ENCODE measurements at places on chromosomes 2 and 18.

DNA sequence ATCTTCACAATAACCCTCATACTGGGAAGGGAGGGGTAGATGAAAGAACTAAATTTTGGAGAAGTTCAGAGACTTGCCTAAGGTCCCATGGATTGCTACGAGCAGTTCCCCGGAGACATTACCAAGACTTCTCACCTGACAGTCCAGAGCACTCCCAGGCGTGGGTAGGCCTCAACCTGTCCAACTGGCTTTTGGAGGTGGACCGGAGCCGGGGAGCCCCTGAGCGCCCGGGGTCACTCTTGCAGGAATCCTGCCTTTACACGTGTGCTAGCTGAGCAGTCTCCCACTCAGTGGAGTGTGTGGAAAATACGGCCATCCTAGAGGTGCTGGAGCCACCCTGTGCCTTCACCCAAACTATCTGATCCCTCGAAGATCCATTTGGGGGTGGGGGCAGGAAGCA lies 8.0 kb downstream of the POMC start:
- no peak for DNase-seq

DNA sequence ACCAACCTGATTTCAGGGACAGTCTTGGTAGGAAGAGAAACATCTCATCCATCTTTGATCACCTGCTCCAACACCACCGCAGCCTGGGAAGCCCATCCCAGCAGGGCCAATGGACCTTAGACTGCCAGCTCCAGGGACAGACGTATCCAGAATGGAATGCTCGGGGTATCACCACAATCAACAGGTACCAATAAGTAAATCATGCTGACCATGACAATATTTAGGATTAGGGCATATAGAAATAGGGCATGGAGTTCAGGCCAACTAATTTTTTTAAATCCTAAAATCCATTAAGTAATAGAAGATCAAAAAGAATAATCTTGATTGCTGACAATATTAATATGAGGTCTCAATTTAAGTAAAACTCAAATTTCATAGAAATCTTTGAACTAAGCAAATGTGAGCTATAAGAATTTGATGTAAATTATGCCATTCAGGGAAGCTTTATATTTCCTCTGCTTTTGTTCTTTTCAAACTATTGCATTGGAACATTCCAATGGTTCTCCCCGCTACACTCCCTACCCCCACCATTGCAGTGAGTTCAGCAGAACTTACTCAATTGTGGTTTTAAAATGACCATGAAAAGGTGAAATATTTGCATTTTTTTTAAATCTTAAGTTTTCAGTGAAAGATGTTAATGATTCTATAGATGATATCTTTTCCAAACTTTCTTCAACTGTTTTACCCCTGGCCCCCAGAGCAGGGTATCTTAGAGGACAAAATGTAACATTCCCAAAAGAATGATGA lies 138.6 kb downstream of the DNER start:
- DNase-seq, result no peak

GRCh38 chr2:164554487-164554886 lies 66.8 kb downstream of the GRB14 start:
- DNase-seq, result no peak

GRCh38 chr2:164542581-164543021 lies 78.7 kb downstream of the GRB14 start:
- DNase-seq, result no peak

- no peak for DNase-seq
Measured at GRCh38 chr2:240164586-240164985, 24.1 kb upstream of the OTOS start.

DNA sequence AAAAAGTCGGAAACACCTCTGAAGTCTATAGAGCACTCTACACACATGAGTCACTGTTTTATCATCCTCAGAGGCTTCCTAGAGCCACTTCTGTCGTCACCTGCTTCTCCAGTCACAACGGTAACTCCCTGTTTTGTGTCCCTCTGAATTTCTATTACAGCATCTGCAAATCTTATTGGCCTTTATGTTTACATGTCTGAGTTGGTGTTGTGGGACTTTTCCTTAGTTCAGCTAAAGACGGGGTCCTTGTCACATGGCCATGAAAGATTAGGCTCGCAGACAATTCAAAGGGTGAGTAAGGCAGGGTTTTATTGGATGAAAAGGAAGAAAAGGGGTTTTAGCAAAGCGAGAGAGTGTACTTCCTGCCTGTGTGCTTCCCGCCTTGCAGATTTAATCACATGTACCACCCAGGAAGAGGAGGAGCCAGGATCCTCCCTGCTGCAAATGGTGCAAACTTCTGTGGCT lies 185.6 kb downstream of the LPIN1 start:
- DNase-seq, result no peak

DNA sequence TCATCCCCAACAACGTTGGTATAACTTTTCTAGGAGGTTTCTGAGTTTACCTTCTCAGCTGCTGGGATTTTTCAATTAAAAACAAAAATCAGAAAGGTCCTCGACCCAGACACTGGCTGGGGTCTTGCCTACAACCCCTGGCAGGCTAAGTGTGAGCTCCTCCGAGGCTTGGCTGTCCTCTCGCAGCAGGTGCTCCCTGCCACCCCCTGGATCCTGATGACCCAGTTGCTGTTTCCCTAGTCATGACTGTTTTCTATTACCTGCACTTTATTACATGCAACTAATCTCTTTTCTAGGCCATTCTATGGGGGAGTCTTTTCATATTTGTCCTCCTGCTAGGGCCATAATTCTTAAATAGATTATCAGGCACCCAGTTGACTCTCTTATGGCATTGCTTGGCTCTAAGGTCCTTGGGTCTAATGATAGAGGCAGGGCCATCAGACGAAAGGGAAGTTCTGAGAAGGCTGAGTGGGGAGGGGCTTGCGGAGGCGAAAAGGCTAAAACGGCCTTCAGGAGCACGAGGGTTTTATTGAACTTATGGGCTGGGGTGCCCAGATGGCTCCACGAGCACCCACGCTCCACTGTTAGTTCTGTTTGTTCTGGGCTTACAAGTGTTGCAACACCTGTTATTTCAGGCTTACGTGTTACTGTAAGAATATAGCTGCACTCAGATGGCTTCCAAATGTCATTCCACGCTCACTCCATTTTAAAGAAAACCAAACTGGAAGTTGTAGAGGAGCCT lies 166.0 kb downstream of the NCK2 start:
- DNase-seq, result no peak

GRCh38 chr18:9994026-9994570 lies 80.3 kb downstream of the VAPA start:
- DNase-seq, result no peak

DNA sequence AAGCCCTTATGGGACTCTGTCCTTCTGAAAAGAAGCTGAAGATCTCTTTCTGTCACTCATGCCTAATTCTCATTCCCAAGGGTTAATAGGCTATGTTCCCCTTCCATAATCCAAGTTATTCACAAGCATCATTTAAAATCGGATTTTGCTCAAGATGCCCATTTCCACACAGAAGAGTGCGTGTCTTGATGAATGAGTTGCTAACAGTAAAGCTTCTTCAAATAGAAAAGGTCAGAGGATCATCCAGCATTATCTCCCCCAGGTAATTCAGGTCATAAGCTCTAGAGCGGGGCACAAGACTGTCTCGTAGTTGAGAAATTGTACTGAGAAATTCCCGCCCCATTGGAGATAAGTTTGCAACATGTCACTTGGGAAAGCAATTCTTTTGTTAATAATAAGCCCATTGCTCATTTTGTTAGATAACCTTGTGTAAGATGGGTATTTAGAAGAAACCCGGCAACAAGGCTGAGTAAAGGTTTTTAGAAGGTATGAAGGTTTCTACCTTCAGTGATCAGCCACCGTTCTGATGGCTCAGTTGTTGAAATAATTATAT lies 290.7 kb upstream of the EPAS1 start:
- no peak for DNase-seq

DNA sequence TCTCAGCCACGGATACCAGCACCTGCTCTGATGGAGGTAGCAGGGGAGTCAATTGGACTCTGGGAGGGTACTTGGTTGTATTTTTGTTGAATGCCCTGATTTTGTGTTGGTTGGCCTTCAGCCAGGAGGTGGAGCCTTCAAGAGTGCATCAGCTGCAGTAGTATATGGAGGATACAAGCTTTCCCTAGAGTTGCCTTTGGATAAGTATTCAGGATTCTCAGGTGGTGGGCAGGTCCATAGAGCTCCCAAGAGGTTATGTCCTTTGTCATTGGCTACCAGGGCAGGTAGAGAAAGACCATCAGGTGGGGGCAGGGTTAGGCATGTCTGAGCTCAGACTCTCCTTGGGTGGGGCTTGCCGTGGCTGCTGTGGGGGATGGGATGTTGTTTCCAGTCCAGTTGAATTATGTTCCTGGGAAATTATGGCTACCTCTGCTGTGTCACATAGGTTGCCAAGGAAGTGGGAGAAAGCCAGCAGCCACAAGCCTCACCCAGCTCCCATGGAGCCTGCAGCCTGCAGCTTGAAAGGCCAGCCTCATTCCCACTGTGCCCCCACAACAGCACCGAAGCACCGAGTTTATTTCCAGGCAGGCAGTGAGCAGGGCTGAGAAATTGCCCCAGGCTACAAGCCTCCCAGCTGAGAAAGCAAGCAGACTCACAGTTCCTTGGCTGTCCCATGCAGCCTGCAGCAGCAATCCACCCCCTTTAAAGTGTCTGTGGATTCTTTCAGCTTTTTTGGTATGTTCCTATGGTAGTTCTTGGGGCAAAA lies 38.6 kb upstream of the CHST9 start:
- no peak for DNase-seq

DNA sequence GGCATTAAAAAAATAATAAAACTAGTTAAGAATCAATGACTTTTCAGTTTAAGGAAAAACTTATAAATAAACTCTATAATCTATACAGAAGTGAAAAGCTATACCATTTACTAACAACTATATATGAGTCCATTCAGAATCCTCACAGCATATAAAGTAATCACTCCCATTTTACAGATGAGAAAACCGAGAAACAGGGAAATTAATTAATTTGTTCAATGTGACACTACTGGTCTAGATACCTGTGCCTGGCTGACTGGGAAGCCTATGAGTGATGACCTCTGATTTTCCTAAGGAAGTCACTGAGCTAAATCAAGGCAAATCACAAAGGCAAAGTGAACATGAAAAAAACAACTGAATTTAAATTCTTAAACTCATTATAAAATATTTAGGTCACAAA lies 99.5 kb upstream of the RNU4ATAC start:
- DNase-seq, result no peak

DNA sequence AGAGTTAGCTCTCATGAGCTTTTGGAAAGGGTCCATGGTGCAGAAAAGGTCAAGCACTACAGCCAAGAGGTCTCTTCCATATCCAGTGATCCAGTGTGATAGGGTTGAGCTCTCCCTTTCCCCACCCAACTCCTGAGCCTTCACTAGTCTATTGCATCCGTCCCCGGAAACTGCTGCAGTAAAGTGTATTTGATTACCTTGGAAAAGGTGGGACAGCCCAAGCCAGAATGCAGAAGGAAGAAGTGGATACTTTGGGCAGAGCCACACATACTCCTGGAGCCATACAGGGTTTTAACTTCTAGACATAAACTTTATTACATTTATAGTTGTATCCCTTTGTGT lies 3.6 kb downstream of the PNKD start:
- DNase-seq, result no peak

DNA sequence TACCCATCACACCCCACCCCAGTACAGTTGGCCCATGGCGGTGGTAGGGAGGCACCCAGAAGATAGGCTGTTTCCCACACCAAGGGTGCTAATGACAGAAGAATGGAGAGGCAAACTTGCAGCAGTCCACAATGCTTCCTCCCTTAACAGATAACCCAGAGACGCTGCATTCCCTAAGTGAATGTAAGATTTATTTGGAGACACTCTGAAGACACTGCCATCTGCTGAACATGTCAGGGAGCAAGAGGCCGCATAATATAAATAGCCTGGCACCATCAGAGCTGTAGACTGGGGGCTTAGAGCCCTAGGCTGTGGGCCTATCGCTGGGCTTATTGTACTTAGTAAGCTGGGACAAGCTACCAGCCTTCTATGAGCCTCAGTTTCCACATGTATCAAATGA lies 2.2 kb upstream of the IWS1 start:
- no peak for DNase-seq

DNA sequence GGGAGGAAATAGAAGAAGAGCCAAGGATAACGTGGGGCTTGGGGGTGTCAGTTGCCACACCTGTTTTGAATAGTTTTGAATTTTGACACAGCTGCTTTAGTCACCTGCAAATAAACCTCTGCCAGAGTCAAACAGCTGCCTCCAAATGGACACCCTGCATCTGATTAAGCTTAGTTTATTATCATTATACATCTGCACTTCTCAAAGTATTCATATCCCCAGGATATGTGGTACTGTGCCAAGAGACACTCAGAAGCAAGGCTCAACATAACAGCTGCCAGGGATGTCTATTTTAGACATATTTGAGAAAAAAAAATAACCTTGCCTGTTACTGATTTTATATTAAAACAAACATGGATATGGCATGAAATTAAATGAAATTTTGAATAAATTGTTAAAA lies 122.5 kb upstream of the WDR75 start:
- DNase-seq, result no peak

DNA sequence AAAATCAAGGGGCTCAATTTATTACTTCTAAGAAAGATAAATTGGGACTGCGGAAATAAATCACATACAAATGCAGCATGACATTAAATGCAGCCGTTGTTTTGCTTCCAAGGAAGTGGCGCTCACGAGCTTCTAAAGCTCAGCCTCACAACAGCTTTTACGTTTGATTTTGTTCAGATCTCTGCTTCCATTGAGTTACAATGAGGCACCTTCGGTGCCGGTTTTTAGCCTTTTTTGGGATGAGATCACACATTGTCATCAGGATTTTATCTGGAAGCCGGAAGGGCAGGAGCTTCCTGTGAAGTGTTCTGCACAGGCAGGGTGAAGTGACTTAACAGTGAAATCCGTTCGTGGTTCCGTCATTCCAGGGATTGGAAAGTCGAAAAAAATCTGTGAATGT lies 209.8 kb downstream of the DCDC2C start:
- no peak for DNase-seq

DNA sequence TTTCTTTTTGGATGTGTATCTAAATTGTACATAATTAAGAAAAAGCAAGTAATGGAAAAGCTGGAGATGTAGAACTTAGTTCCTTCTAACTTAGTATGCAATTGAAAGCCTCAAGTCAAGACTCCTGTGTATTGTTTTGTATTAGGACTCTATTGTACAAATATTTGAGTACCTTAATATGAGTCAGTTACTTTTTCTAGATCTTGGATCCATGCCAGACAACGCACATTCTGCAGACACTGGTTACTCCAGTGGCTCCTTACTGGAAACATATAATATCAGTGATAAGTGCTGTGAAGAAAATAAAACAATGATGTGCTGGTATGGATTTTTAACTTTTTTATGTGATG lies 1.5 kb downstream of the SLC39A10 start:
- no peak for DNase-seq

- DNase-seq, result no peak
Measured at GRCh38 chr2:30380824-30381223, 66.2 kb upstream of the LCLAT1 start.

DNA sequence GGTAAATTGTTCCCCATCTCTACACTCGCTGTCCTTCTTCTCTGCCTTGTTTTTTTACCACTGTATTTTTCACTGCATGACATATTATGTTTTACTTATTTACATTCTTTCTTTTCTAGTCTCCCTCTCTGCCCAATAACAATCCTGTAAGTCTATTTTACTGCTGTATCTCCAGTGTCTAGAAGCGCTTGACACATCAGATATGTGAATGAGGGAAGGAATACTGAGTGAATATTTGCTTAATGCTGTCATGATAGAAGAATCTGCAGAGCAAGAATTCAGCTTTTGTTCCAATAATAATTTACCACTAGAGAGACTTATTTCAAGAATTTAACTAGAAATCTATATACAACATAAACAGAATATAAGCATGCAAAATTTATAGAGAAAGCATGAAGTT lies 99.5 kb downstream of the GALNT13 start:
- no peak for DNase-seq
